Osteoblast (primary cell): ENCODE measurements at places on chromosomes 5 and 9. TPM values are rescaled to one million over a fixed set of nuclear protein-coding genes. Genes with fewer than 3 reads are reported as not detected.
A peak's percentile ranks its signal among the peaks of the same experiment; 100 is the strongest.

DNA sequence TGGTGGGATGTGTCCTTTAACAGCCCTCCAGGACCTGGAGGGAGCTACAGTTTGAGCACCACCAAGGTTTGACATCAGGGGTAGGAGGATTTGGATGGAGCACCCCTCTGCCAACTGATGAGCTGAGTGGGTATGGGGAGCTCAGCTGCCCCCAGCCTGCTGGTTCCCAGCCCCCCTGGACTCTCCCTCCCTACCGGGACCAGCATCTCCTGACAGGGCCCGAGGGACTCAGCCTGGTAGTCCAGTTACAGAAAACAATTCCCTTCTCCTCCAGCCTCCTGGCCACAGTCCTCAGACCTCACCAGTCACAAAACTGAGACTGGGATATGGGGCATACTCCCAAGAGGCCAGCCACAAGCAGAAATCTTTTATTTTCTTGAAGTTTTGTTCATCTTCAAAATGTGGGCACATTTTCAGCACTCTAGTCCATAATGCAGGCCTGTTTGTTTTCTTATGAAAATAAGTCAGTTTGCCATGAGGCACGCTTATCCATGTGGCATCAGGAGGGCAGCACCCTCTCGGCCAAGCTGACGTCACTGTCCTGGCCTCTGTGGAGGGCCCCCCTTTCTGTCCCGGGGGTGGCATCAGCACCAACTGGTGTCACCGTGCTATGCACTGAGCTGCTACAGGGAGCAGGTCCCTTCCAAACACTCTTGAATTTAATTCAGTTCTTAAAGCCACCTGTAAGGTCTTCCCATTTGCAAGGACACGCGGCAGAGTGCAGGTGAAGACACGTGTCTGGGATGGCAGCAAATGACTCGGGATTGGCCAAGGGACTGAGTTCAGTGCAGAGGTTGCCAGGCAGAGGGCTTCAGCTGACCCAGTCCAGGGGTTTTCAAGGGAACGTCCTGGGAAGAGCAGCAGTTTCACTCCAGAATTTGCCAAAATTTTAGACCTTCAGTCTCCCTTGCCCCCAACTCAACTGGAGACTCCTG lies 187.6 kb downstream of the GADD45G start:
- DNase-seq, result peak; percentile 52

DNA sequence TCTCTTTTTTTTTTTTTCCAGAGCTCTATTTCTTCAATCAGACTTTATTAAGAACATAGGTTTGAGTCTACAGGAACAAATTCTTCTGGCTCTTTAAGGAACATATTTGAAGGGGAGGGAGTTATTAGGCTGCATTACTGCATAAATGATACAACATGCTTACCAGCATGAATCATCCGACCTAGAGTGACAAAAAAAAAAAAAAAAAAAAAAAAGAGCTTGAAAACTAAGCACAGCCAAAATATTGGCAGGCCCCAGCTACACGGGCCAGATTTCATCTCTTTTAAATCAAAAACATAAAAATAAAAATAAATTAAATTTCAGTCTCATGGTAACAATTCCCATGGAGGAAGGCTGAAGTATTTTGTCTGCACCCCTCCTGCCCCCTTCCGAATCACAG lies 26.3 kb downstream of the MSX2 start:
- DNase-seq, result no peak

Gene ISL1
- 0.88 TPM in 1 of 2 replicates, not detected in the other for total RNA-seq

- peak; percentile 44 for DNase-seq
Observed at GRCh38 chr9:81052846-81053245, 636.5 kb downstream of the TLE1 start.

GRCh38 chr5:106862450-106863193 lies 808.1 kb downstream of the EFNA5 start:
- no peak for DNase-seq
